ENCODE measurements at places on chromosomes 6 and 20.

DNA sequence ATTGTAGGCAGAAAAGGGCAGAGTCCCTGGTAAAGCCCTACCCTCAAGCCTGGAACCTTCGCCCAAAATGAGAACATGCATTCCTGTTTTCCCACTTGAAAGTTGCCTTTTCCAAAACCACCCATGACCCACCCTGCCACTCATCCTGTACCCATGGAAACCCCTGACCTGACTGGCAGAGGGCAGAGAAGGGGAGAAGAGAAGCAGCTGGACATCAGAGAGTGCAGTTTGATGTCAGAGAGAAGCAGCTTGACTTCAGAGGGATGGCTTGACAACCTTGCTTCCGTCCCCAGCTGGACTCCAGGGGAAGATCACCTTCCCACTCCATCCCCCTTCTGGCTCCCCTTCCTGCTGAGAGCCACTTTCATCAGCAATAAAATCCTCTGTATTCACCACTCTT is 123.6 kb upstream of the SHLD1 start:
- no peak for DNase-seq

- DNase-seq = no peak
Measured at GRCh38 chr6:76792394-76792793, 670.9 kb downstream of the HTR1B start.

- no peak for DNase-seq
Measured at GRCh38 chr20:41645372-41645771, 27.2 kb upstream of the CHD6 start.

- no peak for DNase-seq
Measured at GRCh38 chr20:38109591-38110524, 55.2 kb downstream of the TGM2 start.

GRCh38 chr6:115898246-115898645 is 162.4 kb downstream of the FRK start:
- no peak for DNase-seq

DNA sequence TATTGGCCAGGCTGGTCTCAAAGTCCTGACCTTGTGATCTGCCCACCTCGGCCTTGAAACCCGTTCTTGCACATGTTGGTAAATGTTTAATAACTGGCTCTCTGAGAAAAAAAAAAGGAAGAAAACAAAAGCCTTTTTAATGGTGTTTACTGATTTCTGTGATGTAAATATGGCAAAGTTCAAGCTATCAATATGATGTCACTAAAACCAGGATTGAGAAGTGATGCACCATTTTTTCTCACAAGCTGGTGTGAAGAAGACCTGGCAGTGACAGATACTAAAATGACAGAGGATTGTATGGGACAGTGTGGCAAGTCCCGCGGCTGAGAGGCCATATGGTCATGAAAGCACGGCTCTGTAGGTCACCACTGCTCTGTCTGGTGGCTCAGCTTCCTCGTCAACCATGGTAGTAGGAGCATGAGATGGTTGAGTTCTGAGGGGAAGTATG is 196.3 kb upstream of the SUPT3H start:
- DNase-seq = no peak

- no peak for DNase-seq
Measured at GRCh38 chr6:106540907-106541306, 88.4 kb downstream of the RTN4IP1 start.

DNA sequence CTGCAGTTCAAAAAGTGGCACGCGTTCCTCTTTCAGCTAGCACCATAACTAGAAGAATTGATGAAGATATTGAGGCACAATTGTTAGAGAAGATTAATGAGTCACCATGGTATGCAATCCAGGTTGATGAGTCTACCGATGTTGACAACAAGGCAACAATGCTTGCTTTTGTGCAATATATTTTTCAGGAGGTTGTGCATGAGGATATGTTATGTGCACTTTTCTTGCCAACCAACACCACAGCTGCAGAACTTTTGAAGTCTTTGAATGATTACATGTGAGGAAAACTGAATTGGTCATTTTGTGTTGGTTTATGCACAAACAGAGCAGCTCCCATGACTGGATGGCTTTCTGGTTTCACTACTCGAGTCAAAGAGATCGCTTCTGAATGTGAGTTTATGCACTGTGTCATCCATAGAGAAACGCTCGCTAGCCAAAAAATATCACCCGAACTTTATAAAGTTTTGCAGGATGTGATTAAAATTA is 129.3 kb upstream of the SLC24A3 start:
- DNase-seq = no peak

DNA sequence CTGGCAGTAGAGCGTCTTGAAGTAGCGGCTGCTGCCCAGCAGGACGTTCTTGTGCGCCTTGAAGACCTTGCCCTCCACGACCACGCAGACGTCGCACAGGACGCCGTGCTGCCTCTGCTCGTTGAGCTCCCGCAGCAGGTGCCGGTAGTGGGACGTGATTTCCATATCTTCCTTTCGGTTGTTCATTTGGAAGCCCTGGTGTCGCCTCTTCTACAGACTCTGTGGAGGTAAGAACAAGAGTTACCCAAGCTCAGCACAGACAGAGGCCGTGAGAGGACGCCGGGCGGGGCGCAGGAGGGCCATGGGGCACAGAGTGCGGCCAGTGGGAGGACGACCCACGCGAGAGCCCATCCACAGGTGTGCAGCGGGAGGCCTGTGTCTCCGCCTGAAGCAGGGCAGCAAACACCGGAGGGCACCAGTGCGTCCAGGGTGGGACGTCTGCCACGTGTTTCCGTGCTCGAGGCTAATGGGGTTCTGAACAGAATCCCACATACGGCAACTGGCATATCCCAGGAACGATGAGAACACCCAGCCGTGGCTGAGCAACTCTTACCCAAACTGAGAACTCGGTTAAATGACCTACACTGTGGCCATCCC is 40.4 kb downstream of the ZBTB46 start:
- DNase-seq = no peak

GRCh38 chr6:167797476-167798265 is 29.0 kb upstream of the AFDN start:
- no peak for DNase-seq

- no peak for DNase-seq
Measured at GRCh38 chr6:77466451-77467437, 3.5 kb upstream of the HTR1B start.

- DNase-seq = no peak
Measured at GRCh38 chr20:51488331-51488730, 54.2 kb downstream of the NFATC2 start.

DNA sequence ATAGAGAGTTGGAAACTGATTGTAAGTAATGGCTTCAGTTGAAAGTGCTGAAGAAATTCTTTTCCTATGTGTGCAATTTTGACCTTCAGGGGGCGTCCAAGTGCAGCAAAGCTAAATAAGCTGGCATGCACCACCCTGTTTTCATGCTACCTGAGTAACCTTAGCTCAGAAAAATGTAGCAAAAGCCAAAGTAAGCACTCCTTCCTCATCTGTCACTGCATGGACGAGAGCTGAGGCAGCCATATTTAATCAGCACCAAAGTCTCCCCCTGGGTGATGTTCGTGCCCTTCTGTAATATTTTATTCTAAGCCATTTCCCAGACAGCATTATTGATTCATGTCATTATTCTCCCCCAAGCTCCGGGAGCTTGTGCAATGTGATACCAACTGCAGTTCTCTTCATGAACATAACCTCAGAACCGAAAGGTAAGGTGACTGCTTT is 123.1 kb downstream of the RPS12 start:
- DNase-seq = peak; percentile 31

DNA sequence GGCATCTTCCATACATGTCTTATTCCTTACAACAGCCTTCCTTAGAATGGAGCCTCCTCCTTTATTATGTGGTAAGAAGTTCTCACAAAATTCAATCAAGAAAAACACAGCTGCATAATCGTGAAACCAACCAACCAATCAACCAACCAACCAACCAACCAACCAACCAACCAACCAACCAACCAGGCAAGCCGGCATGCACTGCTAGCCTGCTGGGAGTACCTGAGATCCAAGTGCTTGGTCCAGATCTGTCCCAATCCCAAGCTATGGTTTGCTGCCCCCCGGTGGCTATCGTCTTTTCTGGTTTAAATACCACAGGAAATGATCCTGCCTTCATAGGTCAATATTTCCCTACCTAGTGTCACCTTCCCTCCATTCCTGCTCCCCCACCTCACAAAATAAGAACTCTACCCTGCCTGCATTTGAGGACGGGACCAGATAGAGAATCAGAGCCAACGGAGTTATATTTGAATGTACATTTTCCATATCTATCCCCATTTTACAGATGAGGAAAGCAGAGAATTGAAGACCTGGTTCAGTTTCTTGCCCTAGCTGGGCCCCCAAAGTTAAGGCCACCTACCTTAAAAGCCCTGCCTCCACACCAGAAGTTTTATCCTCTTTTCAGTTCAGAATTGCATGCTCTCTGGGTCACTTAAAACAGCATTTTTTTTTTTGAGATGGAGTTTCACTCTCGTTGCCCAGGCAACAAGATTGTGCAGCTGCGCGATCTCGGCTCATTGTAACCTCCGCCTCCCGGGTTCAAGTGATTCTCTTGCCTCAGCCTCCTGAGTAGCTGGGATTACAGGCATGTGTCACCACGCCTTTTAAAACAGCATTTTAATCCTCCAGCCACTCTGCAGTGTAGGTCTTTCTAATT is 27.1 kb downstream of the RAB44 start:
- no peak for DNase-seq

GRCh38 chr6:105045526-105045925 is 88.6 kb downstream of the LIN28B start:
- DNase-seq = no peak

GRCh38 chr6:13635948-13636658 is 21.0 kb downstream of the NOL7 start:
- peak; percentile 12 for DNase-seq

DNA sequence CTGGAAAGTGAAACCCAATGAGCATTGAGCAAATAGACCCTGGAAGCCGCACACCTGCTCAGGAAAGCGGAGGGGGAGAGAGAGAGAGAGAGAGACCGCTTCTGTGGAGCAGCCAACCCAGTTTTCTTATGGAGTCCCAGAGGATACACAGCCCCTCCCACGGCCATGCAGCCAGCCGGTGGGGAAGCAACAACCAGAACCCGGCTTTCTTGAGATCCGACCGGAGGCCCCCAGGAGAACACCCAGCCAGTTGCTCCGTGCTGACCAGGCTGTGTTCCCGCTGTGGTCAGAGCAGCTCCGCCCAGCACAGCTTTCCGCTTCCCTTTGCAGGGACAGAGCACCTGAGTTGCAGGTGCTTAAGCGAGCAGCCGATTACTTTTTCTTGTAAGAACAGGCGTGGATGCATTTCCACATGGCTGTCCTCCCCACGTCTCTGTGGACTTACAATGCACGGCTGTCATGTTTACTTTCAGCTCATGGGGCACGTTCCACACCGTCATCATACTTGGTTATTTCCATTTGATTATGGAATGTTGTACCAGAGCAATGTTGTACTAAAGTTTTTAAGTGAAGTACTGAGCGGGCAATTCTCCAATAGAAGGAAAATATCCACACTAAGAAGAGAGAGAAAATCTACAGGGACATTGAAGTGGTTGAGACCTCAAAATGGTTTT is 381.9 kb downstream of the THBS2 start:
- DNase-seq = no peak

DNA sequence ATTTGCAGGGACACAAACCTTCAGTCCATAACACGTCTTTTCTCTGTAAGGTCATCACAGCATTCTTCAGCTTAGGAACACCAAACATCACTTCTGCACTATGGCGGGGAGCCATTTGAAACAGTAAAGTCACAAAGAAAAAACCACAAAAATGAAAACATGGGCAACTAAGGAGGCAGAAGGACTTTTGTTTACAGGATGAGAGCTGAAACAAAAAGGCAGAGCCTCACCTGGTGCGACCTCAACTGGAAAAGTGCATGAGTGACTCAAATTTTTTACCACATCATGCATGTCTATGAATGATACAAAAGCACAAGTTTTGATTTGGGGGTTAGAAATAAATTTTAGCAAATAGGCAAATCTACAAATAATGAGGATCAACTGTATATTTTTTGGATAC is 68.2 kb upstream of the TNFAIP3 start:
- DNase-seq = no peak

- DNase-seq = no peak
Measured at GRCh38 chr6:153980171-153980570, 58.9 kb upstream of the OPRM1 start.

DNA sequence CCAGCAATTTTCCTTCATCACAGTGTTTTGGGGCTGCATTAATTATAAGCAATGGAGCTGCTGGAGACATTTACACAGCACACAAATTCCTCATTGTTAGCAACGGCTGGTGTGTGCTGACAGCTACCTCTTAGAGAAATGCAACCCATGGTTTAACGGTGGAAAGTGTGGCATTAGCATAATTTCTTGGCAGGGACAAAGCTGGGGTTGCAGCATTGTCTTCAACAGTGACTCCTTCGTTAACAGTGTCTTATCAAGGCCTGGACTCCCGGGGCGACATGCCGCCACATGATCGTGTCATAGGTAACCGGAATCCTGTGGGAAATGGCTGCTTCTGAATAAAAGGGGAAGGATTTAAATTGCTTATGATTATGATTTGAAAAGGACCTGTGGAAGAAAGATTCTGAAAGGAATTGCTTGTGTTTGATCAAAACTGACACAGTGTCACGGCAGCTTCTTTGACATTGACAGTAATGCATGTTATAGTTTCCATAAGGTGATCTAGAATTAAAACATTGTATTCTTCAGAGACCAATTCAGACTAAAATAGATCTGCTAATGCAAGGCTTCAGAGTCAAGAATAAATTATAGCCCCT is 128.0 kb downstream of the UST start:
- peak; percentile 7 for DNase-seq

- no peak for DNase-seq
Measured at GRCh38 chr20:925516-925915, 9.4 kb upstream of the ANGPT4 start.

- no peak for DNase-seq
Measured at GRCh38 chr6:132062626-132063025, 111.5 kb upstream of the CCN2 start.

DNA sequence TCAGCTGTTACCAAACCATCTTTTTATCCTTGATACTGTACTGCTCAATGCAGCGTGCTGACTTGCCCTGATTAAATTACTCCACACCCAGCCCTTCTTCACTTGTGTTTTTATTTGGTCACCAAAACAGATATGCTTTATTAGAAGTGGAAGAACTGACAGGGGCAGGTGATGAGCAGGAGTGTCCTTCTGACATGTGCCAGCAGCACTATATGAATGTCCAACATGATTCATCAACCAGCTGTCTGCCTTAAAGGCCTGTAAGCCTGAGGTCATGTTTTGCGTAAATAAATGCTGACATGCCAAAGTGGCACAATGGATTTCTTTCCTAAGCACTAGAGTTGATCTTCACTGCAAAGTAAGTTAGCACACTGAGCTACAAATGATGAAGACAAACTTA is 15.4 kb downstream of the POPDC3 start:
- DNase-seq = peak; percentile 55

DNA sequence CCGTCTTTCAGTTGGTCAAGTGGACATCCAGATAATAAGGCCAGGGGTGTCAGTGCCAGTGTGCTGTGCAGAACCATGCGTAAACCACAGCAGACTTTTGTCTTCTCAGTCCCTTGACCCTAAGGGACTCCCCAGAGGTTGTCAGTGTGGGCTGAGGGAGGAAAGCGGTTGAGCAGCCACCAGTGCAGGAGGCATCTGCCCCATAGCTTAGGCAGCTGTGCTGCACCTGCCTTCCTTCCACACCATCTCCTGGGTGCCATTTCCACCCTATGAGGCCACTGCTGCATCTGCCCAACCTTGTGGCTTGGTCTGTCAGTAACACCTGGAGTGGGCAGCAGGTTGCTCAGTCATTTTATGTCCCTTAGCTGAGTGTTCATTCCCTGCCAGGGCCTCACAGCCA is 26.0 kb downstream of the PRPF6 start:
- no peak for DNase-seq
